ENCODE measurements at places on chromosomes 5 and 9.

DNA sequence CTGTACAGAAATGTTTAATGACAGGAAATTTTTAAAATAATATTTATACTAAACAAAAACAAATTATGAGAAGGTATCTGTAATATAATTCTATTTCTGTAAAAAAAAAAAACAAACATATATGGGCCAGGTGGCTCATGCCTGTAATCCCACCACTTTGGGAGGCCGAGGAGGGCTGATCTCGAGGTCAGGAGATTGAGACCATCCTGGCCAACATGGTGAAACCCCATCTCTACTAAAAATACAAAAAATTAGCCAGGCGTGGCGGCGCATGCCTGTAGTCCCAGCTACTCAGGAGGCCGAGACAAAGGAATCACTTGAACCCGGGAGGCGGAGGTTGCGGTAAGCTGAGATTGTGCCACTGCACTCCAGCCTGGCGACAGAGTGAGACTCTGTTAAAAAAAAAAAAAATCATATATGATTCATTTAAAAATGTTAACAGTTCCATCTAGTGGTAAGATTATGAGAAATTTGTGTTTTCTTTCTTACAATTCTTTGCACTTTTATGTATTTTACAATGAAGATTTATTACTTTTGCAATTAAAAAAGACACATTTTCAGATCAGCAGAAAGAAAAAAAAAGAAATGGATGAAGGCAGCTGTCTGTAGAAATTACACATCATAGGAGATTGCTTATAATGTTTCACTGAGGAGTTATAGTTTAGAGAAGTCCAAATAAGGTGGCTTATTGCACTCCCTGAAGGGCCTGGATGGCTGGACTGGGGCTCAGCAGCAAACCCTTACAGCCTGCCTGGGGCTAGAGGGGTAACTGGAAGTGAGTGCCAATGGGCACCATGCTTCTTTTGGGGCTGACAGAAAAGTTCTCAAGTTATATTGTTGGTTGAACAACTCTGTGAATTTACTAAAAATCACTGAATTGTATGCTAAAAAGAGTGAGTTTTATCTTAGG, 20.3 kb downstream of the C9orf153 start:
- no peak for DNase-seq

- no peak for DNase-seq
Measured at GRCh38 chr9:89194421-89195130, 16.0 kb upstream of the SHC3 start.

DNA sequence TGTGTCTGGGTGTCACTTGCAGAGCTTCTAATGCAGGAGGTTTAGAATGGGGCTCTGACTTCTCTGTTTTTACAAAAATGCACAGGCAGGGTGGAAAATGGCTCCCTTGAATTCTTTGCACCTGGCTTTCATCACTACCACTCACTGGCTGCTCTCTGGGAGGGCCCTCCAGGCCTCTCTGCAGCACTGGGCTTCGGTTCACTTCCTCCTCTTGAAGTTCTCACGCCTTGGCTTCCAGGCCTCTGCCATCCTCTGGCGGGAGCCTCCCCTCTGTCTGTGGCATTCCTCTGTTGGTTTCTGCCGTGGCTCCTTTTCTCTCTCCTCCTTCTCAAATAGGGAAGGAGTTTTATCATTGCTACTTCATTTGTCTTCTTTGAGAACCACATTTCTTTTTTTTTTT, 2.8 kb upstream of the PRLR start:
- no peak for DNase-seq

- no peak for DNase-seq
Measured at GRCh38 chr9:127679506-127679905, 27.3 kb upstream of the CFAP157 start.

DNA sequence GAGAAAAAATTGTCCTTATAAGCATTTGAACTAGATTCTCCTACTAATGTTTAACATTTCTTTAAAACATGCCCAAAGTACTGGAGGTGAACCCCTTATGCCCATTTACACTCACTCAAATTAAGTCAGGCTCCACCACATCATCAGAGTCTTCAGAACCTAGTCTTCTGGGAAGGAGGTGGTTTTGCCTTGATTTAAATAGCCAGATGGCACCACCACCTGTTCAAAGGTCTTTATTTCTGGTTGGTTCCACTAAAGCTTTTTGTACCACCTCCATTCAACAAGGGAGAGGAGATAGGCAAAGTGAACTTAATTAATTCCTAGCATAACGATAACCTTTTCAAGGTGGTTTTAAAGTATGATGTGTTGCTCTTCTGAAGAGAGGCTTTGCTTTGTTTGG, 189.5 kb downstream of the SLF1 start:
- DNase-seq: no peak

DNA sequence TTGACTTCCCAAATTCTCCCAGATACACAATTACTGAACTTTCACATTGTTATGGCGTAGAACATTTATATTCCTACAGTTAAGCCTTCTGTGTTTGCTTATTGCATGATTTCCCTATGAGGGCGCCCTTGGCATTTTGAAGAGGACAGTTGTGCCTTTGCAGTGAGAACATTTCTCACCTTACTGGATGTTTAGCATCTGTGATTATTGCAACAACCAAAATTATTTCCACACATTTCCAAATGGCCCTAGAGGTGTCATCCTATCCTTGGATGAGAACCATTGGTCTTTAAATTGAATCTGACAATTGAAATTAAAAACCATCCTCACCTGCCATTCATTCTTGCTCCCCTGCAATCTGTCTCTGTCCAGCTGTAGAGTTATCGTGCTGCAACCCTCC, 104.0 kb downstream of the MAMDC2 start:
- DNase-seq: no peak

DNA sequence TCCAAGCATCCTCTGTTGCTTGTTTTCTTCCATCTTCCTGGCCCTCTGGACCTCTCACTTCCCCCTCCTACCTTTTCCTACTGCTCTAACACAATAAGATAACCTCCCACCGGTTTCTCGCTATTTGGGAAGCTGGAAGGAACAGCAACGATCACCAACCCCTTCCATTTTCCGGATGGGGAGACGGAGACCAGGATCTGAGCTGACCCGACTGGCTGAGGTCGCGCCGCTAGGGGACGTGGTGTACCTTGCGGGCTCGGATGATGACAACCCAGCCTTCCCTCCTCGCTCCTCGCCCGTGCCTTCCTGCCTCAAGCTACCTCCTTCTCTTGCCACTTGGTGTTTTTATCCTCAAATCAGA, 1.9 kb downstream of the LPAR1 start:
- DNase-seq: no peak

DNA sequence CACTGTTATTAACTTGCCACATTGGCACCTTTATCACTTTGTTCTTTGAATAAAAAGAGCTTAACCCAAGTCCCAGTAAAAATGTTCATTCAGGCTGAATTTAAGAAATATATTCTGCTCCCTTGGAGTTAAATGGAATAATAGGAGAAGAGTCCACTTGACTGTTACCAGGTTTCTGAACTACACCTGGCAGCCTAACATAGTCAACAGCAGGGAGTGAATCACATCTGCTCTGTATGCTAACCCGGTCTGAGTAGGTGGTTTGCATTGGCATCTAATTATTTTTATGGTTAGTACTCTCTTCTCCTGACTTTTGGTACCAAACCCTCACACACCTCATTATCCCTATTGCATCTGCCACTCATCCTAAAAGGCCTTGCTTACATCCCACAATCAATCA, 86.7 kb downstream of the STK32A start:
- no peak for DNase-seq

DNA sequence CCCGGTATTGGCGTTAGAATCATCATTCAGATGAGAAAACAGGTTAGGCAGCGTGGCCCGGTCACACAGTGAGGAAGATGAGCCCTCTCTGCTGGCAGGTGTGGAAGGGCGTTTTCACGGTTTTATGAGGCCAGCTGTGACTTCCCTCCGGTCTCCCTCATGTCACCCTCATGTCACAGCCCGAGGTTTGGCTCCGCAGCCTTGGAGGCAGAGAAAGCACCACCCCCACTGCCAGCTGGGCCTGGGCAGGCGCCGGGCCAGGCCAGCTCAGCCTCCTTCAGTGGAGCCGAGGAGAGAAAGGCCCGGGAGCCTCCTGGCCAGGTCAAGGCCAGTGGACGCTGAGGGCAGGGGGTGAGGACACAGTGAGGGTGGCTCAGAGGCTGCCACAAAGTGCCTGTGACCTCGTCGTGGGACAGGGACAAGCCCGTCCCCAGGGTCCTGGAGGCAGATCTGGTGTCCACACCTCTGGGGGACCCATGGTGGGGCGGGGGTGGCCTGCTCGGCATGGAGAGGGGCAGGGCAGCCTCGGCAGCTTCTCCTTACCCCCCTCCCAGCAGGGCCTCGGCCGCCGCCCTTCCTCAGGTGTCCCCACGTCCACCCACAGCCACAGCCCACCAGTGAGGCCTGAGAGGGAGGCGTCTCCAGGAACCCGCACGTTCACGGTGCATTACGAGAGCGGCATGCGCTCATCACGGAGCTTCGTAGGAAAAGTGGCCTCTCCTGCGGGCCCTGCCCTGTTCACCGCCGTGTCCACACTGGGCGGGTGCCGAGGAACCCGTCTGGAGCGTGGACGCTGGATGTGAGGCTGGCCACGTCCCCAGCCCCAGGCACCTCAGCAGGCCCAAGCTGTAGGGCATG, 32.2 kb downstream of the EXD3 start:
- DNase-seq: no peak

GRCh38 chr5:176528761-176529115, 8.5 kb downstream of the RNF44 start:
- DNase-seq: no peak

DNA sequence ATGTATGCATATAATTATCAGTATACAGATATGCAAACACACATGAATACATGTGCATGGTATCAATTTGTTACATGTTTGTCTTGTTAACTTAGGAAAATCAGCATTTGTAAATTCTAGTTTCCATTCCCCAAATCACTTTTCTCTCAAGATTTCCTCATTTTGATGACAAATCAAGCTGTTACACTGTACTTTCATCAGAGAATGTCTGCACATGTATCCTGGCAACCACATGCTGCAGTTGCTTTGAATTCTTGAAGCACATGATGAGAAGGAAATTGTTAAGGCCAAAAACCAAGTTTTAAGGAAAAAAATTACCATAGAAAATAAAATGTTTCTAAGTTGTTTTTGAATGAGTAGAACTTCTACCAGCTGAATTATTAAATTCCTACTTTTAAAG, 1834.5 kb downstream of the EFNA5 start:
- no peak for DNase-seq

DNA sequence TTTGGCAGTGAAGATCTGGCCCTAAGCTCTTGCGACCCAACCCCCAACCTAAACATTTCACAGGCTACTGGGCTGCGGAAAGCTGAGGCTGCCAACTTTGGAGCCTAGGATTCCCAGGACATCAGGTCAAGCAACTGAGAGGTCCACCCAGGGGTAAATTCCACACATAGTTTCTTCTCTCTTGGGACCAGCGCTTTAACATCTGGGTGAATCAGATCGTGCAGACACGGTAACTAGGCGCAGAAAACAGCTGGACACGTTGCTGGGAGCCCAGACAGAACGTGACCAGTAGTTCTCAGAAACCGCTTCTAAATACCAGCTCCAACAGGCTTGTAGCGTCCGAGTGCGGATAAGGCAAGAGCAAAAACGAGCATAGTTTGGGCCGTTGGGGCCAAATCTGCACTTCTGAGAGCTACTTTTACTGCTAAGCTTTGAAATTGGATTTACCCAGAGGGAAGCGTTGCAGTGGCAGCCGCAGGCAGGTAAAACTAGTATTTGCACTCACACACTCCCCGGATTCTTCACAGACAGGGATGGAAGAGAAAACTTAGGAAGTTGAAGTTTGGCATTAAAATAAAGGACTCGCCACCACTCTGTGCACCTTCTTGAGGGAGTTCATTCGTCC, 11.8 kb downstream of the ITGA1 start:
- no peak for DNase-seq

- no peak for DNase-seq
Measured at GRCh38 chr5:173287086-173287485, 41.1 kb downstream of the STC2 start.

DNA sequence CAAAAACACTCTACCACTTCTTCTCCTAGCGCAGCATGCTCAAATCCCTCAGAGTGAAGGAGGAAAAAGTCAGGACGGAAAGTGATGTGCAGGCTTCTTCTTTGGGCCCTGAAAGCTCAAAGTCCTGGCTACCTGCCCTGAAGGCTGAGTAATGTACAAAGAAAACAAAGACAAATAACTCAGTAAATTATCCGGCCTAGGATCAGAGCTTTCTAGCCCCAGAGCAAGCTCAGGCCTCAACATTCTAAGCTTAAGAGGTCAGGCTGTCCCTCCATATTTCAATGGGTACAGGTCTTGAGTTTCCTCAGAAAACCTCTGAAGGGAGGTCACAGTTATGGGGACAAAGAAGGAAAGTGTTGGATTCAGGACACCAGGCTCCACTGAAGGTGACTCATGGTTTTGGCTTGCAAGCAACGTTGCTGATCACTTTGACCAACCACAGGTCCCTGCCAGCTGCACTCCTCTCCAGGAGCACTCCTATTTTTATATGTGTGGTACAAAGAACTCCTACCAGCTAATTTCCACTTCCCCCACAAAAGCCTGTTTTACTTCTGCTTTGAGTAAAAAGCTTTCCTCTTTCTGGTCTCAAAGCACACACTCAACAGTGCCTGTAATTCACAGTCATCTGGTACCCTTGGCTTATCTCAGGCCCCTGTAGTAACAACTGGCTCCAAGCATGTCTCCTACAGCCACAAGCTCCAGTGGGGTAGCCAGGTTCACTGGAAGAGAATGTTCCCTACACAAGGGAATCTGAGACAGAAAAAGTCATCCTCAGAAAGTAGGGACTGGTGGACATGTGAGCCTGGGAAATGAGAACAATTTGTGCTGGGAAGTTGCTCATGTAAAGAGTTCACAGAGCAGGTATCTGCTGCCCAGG, 115.7 kb downstream of the UGCG start:
- no peak for DNase-seq

DNA sequence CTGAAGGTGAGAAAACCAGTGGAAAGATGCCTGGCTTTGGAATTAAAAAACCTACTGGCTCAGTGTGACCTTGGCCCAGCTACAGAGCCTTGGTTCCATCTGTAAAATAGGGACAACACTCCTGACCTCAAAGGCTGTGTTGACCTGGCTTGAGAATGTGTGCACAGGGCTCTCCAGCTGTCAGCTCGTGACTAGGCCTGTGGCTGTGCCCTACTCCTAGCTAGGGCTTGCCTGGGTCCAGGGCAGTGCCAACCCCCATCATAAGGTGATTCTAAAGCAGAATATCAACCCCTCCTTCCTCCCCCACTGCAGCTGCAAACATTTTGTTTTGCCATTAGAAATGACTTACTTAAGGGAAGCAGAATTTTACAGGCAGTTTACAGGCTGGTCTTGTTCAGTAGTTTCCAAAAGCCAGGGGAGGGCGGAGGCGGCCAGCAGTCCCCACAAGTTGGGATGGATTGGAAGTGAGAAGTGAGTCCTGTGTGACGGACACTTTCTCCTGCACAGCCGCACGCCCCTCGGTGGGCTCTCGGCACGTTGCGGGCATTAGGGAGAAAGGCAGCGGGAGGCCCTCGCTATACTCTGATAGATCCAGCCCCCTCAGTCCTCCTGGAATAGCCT, 7.3 kb downstream of the PITX1 start:
- no peak for DNase-seq

- no peak for DNase-seq
Measured at GRCh38 chr5:151288180-151288579, 15.4 kb downstream of the SLC36A3 start.

GRCh38 chr5:56161927-56162326, 71.2 kb downstream of the ANKRD55 start:
- no peak for DNase-seq

All from activated T-cell treated with anti-CD3 and anti-CD28 coated beads for 1 hour (primary cell).